ENCODE measurements at places on chromosomes 2 and 18.

GRCh38 chr2:132438691-132439090, 22.1 kb downstream of the GPR39 start:
- DNase-seq = peak; percentile 67

GRCh38 chr2:23772684-23773083, 154.2 kb downstream of the ATAD2B start:
- no peak for DNase-seq

- no peak for DNase-seq
Observed at GRCh38 chr2:26989156-26989555, 18.7 kb downstream of the MAPRE3 start.

- no peak for DNase-seq
Observed at GRCh38 chr2:136024616-136025015, 39.2 kb upstream of the DARS1 start.

DNA sequence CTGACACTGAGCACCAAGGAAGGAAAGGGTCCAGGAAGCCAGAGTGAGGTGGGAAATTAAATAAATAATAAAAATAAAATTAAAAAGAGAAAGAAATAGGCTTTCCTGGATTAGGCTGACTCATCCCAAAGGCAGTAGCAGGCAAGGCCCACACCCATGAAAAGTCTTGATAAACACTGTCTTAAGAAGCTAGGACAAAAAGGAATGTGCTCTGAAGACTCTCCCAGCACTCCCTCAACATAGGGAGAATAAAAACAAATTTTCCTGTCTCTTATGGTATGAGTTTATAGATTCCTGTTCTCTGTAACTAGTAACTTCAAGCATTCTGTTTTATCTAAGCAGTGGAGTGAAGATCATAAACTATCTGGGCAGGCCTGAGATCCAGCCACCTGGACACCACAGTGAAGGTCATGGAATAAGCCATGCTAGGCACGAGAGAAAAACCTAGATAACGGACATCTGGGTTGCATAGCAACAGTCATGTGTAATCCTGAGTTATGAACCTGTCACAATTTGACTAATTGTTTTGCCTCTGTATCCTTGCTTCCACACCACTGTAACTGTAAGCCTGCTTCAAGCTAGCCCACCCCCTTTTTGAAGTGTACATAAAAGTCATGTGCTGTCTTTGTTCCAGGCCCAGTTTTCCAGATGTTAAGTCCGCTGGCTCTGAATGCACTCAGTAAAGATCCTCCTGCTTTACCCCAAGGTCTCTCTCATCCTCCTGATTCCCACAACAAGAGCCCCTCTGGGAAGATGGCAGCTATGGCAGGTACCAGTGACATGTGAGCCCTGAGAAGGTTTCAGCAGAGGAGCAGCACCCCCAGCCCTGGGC, 107.8 kb downstream of the NDUFA10 start:
- DNase-seq = no peak

DNA sequence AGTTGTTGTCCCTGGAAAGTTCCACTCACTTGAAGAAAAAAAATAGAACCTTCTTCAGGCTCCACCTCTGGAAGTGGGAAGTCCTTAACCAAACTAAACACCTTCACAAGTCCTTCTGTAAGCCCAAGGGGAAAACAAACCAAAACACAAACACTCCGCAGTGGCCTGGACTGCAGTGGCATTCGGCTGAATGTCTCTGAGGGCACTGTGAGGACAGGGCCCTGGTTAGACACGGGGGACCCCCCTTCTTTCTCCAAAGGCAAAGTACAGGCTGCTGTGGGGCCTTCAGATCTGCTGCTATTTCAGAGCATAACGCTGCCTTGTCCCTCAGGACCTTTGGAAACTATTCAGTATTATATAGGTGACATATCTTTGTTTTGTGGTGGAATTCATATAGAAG, 28.1 kb downstream of the FOSL2 start:
- no peak for DNase-seq

DNA sequence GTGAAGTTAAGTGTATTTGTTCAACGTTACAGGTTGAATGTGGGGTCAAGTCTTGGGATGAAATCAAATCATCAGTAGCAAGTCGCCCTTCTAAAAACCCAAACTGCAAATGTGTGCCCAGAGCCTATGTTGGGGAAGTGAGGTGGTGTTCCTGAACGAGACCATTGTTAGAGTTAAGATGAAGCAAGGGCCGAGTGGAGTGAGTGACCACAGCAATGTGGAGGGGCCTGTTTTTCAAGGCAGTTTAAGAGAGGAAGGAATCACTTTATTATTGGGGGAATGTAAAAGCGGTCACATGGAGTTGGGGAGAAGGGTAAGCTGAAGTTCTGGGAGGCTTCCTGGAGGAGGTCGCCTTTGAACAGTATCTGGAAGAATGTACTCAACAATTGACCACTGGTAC, 68.5 kb downstream of the MYCN start:
- no peak for DNase-seq

DNA sequence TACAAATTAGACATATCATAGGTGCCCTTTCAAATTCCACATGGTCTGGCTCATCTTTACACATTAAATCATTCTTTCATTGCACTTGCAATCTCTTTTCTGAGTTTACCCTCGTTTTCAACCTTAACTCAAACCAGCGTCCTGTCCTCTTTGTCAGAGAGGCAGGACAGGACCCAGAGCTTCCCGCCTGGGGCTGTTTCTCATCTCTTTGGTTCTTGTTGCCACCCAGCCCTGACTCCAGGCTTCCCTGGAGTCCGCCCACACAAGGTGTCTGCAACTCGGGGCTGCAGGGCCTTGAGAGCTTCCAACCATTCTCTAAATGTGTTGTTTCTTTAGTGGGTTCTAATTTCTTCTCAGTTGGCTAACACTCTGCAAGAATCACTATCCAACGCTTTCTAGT, 24.4 kb downstream of the RBMS1 start:
- no peak for DNase-seq

- DNase-seq = no peak
Observed at GRCh38 chr18:57073501-57074187, 73.2 kb upstream of the BOD1L2 start.

DNA sequence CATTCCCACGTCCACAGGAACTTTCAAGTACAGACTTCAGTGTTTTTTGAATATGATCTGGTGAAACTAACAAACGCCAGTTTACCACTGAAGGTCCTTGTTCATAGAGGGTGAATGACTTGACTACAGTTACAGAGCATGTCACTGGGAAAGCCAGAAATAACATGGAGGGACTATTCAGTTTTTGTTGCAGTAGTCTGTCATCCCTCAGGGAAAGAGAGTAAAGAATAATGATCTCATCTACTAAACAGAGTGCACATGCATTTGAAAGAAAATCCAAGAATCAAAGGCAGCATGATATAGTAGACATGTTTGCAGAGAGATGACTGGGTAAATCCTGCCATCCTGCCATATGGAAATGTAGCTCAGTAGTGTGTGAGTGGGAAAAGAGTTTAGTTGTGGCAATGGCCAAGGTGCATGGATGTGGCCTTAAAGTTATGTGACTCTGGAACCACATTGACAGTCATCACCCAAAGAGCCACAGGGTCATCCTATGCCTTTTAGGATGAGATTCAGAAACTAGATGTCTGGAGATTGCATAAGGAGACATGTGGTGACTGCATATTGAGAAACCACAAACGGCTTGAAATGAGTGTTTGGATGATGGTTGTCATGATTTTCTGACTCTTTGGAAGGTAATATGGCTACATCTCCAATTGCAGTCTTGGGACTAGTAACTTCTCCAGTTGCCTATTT, 125.3 kb upstream of the ZEB2 start:
- DNase-seq = peak; percentile 9

- DNase-seq = no peak
Observed at GRCh38 chr18:12372406-12372805, 4.6 kb downstream of the AFG3L2 start.

DNA sequence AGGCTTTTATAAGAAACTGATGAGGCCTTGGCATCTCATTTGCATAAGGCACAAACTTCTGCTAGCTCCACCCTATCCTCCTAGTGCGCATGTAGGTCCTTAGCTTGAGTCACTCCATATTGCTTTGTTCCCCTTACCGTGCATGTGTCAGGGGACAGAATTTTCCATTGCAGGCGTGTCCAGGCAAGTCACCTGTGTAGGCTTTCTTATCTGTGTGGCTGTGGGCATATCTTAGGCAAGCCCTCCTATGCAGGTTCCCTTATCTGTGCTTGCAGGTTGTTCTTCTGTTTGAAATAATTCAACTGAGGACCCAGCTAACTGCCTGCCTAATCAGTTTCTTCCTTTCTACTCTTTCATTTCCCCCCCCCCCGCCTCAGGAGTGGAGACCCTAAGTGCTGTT, 63.3 kb upstream of the CDCA7 start:
- DNase-seq = no peak

DNA sequence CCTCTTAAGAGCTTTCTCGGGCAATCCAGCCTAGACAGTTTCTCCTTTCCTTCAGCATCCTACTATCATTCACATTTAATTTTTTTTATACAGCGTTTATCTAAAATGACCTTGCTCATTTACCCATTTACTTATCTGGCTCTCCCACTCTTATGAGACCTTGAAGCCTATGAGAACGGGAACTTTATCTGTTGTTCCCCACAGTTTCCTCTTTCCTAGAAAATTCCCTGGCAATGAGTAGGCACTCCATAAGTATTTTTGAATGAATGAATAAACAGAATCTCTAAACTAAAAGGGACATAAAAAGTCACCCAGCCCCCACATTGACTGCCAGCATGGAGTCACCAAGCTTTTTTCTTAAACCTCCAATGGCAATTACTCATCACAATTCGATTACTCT, 353.2 kb downstream of the METTL4 start:
- no peak for DNase-seq

GRCh38 chr18:42635378-42636048, 480.0 kb downstream of the RIT2 start:
- DNase-seq = no peak

DNA sequence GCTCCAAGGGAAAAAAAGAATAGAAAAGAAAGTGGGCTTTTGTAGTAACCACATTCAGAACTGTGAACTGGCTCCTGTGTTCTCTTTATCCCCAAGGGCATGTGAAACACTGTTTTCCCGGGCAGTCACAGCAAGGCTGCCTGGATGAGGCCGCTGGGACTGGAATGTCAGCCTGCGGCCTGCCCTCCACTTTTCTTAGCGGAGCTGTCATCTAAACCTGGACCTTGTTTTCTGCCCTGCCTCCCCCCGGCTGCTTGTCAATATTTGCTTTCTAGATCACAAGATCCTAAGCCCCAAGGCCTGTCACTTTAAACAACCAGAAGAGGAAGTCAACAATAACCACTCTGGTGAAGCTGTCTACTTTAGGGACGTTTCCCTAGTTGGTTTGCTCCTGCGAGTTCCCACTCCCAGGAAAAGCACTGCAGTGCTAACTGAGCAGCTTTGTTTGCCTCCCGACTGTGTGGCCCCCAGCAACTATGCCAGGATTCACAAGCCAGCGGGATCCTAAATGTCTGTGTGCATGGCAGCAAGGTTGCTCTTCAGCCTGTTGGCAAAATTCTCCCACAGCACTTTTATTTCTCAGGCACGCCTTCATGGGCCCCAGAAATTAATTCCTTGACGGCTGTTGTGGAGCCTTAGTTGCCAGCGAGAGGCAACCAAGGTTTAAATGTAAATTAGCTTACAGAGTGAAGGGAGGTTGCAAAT, 30.6 kb downstream of the SOWAHC start:
- no peak for DNase-seq

DNA sequence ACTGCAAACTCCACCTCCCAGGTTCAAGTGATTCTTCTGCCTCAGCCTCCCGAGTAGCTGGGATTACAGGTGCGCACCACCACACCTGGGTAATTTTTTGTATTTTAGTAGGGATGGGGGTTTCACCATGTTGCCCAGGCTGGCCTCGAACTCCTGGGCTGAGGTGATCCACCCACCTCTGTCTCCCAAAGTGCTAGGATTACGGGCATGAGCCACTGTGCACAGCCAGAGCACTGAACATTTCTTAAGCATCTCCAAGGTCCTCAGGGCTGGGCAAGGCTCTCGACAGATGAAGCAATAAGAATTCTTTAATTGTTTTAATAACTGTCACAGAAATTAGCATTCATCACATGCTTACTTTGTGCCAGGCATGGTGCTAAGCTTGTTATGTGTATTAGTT, 4.1 kb downstream of the ATOH8 start:
- no peak for DNase-seq

GRCh38 chr2:176595986-176596385, 326.7 kb downstream of the MTX2 start:
- no peak for DNase-seq

GRCh38 chr2:45007961-45008295, 1.3 kb downstream of the SIX2 start:
- no peak for DNase-seq

DNA sequence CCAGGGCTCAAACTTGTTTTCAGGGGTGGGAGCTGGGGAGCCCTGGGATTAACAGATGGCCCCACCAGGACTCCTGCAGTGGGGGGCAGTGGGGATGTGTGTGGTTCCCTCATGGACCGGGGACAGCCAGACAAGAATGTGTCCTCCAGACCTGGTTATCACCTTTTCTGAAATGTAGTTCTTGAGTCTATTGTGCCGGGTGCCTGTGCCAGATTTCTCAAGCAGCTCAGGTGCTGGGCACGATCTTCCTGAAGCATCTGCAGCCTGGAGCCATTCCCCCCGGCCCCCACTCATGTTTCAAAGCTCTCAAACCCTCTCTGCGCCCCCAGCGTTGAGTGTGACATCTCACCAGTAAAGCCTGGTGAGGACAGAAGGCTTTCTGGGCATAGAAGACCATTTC, 48.4 kb upstream of the HAAO start:
- no peak for DNase-seq

- no peak for DNase-seq
Observed at GRCh38 chr2:230794497-230794896, 70.2 kb upstream of the ITM2C start.

- DNase-seq = no peak
Observed at GRCh38 chr2:54088719-54089118, 26.7 kb upstream of the ACYP2 start.

- no peak for DNase-seq
Observed at GRCh38 chr18:50749421-50749820, 70.4 kb downstream of the MRO start.

DNA sequence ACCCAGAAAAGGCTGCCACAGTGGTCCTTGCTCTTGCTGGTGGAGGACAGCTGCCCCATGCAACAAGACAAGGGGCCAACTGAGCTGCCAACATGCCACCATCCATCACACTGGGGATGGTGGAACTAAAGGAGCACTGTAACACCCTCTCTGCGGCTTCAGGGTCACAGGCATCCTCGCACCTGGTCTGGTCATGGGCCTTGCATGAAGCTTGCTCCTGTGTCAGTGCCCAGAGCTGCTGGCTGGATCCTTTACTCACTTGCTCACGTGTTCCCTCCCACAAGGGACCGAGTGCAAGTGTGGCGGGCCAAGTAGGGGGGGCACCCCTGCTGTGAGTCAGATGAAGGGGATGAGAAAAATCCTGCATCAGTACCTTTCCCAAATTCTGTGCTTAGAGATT, 972.3 kb upstream of the DDX18 start:
- no peak for DNase-seq

Data from AG08396 (cell line).